NCI-H2081 (cell line): ENCODE measurements at places on chromosomes 11 and 22.

DNA sequence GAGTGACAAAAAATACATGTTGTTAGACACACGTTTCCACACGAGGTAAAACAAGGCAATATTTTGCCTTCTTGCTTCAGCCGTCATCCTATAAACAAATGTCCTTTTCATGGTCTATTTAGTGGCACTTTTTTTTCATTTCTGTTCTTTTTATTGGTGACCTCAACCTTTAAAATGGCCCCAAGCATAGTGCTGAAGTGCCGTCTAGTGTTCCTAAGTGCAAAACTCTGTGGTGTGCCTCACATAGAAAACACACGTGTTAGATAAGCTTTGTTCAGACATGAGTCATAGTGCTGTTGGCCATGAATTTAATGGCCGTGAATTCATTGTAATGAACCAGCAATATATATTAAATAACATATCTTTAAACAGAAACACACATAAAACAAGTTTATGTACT is 15.6 kb downstream of the OVCH2 start:
- no peak for DNase-seq

DNA sequence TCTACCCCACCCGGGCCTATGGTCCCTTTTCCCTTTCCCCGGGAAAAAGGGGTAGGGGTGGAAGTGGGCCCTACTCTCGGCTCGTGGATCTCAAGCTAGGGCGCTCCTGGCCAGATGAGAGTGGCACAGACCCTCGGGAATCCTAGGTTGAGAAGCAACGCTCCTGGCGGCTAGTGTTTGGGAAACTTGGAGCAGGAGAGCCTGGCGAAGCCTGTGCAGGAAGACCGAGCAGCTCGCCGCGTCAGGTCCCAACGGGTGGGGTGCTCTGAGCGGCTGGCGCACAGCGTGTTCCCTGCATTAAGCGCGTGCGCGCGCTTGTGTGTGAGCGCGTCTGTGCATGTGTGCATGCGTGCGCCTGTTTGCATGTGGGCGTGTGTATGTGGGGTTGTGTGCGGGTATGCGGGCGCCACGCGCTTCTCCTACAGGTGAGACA is 7.1 kb upstream of the FLI1 start:
- no peak for DNase-seq

GRCh38 chr11:104113541-104113940 is 50.4 kb downstream of the PDGFD start:
- DNase-seq, result no peak

GRCh38 chr22:49789289-49790141 is 38.2 kb downstream of the BRD1 start:
- no peak for DNase-seq

- DNase-seq, result no peak
Measured at GRCh38 chr11:134915881-134916280, 503.8 kb upstream of the B3GAT1 start.

- no peak for DNase-seq
Measured at GRCh38 chr22:36764641-36765040, 11.3 kb downstream of the IFT27 start.

DNA sequence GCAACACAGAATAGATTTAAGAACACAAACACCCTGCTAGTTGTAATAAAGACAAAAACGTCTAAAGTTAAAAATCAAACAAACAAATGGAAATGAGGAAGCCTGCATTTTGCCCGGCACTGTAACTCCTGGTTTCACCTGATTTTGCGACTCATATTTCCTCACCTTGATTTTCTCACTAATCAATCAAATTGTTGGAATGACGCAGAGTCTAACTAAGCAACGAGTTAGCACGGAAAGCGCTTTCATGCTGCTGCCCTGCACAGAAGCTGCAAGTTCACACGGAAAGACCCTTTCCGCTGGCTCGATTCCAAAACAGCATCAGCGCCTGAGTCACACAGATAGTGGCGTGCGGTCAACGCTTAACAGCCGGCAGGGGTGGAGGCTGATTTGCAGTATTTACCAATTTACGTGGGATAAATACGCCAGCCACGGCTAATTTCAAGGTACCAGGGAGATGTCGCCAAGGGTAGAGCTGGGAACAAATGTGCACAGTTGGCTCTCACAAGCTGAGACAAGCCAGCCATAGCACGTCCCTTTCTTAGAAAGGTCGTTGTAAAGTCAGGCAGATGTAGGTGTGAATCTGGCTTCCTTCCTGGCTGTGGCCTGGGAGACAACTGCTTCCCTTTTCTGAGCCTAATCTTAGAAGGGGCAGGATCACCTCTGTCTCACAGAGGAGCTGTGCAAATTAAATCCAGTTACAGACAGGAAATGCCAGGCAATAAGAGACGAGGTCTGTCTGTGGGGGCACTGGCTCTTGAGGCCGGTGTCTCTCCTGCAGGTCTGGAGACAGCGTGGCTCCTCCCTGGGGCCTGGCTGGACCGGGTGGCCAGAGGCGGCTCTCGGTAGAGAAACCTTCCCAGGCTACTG is 76.9 kb upstream of the TTLL12 start:
- no peak for DNase-seq

GRCh38 chr22:20167643-20168322 is 16.9 kb upstream of the CCDC188 start:
- DNase-seq, result no peak

GRCh38 chr11:130131961-130132850 is 27.4 kb upstream of the ST14 start:
- peak; percentile 79 for DNase-seq

- DNase-seq, result peak; percentile 23
Measured at GRCh38 chr11:33747979-33748378, 11.8 kb upstream of the CD59 start.

DNA sequence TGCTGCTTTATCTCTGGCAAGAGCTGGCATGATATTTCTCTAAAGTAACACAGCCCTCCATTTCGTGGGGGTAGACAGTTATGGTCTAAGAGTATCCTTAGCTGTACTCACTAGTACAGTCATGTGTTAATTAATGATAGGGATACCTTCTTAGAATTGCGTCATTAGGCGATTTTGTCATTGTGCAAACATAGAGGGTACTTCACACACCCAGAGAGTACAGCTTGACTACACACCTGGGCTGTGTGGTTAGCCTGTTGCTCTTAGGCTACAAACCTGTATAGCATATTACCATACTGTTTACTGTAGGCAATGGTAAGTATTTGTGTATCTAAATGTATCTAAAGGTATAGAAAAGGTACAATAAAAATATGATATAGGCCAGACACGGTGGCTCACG is 17.0 kb downstream of the XRCC6 start:
- no peak for DNase-seq

DNA sequence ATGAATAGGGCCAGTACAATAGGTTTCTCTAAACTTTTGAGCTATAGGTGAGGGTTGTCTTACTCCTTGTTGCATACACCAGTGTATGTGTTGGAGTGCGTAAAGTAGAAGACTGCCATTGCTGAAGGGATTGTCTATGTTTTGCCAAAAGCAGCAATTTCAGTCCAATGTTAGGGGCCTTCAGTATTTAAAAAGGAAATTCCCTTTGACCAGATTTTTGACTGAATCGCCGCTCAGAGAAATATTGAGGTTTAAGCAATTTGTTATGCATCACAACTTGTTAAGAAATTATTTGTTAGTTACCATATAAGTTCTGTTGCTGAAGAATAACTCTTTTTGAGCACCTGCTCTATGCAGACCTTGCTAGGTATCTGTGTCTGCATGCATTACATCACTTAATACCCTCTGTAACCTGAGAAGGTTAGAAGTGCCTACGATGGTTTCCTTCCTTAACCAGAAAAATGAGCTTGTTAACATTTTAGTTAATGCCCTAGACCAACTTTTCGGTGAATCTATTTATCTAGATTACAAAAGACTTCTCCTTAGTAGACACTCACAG is 33.9 kb downstream of the MMP20 start:
- no peak for DNase-seq

- DNase-seq, result no peak
Measured at GRCh38 chr11:103637295-103637694, 399.1 kb upstream of the DDI1 start.

DNA sequence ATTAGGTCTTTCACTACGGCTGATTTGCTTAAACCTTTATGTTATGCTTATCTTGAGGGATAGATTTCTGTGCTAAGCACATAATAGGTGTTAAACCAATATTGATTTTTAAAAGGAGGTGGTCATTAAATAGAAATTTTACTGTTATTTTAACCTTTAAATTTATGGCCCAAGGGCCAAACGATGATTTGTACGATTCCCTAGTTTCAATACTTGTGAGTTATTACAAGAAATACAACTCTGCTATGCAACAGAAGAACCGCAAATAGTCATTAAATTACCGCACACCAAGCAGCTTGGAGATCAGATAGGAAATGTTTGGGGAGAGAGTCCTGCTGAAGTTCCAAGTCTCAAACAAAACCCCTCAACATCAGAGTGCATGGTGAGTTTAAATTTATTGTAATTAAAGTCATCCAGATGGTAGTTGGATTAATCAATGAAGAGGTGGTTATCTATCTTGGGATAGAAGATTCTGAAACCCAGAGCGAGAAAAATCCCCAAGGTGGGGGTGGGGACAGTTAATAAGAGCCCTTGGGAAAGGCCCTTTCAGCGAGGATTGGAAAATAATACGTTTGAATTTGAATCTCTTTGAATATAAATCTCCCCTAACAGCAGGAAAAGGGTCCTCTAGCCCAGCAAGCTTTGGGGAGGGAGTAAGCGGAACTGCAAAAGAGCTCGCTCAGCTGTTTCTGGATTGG is 805 bp upstream of the QSER1 start:
- DNase-seq, result peak; percentile 71

GRCh38 chr11:100119176-100119575 is 567.9 kb upstream of the ARHGAP42 start:
- DNase-seq, result peak; percentile 65
